ENCODE measurements at places on chromosomes 1 and 21.
A peak's percentile ranks its signal among the peaks of the same experiment; 100 is the strongest.

GRCh38 chr1:78715181-78715661 is 65.6 kb downstream of the IFI44 start:
- DNase-seq = no peak

GRCh38 chr1:66217021-66217420 is 316.9 kb upstream of the SGIP1 start:
- DNase-seq = peak; percentile 50

GRCh38 chr1:43779266-43779665 is 71.9 kb downstream of the ST3GAL3 start:
- no peak for DNase-seq

GRCh38 chr1:92464588-92465255 is 22.0 kb downstream of the GFI1 start:
- DNase-seq = no peak

DNA sequence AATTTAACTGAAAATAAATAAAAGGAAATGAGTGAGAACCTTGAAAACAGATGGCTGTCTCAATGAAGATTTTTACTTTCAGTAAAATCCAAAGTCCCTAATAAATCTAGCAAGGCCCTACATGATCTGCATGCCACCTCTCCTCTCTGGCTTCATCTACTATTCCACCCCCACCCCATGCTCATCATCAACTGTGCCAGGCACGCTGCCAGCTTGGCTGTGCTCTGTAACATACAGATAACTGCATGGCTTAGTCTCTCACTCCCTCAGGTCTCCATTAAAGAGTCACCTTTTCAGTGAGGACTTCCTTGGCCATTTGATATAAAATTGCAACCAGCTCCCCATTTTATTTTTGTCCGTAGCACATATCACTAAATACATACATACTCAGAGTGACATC is 26.7 kb downstream of the RGSL1 start:
- no peak for DNase-seq

- DNase-seq = no peak
Observed at GRCh38 chr1:20191266-20191825, 5.0 kb upstream of the PLA2G2C start.

DNA sequence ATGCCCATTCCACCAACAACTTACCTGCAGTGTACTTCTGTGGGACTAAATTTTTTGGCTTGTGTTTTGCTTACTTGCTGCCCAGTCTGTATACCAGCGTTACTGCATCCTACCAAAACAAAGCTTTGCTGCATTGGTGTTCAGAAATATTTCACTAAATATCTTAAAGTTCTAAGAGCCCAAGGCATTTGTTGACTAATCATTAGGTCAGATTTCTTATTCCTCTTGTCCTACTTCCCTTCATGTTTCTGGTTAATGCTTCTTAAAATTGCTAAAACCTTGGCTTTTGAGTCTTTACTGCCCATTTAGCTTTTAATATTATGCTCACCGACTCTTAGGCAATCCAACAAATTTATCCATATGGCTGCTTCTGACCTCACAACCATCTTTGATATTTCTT is 161.8 kb downstream of the DPYD start:
- no peak for DNase-seq

GRCh38 chr1:206909161-206909882 is 12.1 kb downstream of the IL24 start:
- DNase-seq = peak; percentile 44

DNA sequence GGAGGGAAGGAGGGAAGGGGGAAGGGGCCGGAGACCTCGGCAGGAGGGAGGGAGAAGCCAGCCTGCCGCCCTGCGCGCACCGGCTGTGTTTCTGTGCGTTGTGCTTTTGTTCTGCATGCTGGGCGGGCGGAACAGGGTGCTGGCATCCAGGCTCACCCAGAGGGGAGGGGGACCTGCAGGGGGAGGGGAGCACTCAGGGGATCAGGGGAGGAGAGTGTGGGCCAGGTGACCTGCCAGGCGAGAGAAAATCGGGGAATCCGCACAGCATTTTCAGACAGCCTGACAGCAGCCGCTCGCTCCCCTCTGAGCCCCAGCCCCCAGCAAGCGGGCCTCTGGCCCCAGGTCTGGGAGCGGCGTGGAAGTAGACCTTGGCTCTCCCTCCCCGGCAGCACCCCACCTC is 54.7 kb downstream of the RIPK4 start:
- DNase-seq = peak; percentile 24

DNA sequence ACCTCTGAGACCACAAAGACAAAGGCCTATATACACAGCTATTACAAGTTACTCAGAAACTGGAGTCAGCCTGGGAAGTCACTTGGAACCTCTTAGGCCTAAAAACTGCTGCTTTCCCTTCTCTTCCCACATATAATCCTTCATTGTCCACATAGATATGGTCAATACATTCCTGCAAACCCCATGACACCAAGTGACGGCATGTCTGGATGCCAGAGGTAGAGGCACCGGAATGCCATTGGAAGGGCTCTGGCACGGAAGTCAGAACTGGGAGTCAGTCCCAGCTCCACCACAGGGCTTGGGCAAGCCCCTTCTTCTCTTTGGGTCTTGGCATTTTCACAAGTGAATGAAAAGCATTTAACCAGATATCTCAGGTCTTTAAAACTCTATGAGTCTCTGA is 204.7 kb downstream of the MATN1 start:
- no peak for DNase-seq

DNA sequence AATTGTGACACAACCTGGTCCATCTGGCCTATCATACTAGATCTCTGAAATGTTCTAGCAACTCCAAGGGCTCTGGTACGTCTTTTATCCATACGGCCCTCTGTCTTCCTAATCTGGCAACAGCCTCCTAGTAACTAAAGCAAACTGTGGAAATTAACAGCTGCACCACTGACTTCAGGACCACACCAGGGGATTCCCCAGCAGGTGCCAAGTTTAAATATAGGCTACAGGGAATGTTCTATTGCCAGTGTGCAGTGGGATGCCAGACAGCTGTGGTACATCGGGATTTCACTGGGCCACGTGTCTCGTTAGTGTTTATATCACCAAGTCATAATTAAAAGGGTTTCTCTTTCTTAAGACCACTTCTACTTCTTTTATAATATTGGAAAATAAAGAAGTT is 94.3 kb downstream of the RGS2 start:
- DNase-seq = no peak

GRCh38 chr1:1290238-1290731 is 10.0 kb downstream of the SCNN1D start:
- DNase-seq = peak; percentile 80

DNA sequence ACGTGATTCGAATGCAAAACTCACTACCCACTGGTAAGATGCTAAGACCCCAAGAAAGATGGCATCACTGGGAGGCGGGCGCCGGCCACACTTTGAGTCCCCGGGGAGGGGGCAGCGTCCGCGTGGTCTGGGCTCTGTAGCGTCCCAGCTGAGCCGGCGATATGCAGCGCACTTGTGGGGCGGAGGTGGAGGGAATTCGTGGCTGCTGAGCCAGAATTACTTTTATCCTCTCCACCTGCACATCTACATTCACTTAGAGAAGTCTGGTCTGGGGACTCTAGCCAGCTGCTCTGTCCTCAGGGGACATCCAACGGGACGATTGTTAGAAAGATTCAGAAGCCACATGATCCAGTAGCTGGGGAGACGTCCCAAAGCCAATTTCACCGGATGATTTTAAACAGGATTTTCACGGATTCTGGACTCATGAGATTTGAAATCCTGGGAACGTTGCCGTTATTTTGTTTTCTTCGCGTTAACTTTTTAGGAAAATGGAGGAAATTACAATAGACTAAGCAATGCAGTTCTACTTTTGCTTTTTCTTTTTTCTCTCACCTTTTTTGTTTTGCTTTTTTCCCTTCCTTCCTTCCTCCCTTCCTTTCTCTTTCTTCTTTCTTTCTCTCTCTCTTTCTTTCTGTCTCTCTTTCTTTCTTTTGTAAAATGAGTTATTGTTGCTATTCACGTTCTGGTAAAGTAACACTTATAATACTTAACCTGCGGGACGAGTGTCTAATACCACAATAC is 1.3 kb downstream of the JAM2 start:
- DNase-seq = peak; percentile 61

DNA sequence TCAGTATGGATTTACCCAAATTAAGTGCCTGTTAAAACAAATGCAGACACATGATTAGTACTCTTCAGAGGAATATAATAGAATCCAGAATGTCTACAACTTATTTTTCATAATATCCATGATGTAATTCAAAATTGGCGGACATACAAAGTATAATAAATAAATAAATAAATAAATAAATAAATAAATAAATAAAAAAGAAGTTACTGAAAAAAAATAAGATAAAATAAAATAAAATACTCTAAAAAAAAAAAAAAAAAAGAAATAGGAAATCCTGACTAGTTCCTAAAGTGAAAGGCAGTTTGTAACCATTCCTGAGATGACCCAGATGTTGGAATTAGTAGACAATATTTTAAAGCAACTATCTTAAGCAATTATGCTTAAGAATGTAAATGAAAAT is 219.0 kb upstream of the SPAG17 start:
- no peak for DNase-seq

DNA sequence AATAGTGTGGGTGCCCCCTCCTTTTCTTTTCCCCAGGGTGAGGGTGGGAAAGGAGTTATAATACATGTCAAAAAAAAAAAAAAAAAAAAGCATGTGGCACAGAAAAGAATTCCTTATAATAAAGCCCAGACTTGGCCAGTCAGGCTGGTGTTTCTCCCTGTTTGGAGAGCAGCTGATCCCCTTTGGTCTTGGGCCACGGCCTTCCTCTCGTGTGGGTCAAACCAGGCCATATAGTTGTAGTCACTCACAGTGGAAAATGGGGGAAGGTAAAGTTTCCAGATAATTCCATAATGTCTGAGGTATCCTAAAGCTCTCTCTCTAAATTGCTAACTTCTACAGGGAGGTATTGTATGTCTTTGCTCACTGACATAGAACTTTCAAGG is 22.0 kb downstream of the CLIC6 start:
- DNase-seq = no peak

DNA sequence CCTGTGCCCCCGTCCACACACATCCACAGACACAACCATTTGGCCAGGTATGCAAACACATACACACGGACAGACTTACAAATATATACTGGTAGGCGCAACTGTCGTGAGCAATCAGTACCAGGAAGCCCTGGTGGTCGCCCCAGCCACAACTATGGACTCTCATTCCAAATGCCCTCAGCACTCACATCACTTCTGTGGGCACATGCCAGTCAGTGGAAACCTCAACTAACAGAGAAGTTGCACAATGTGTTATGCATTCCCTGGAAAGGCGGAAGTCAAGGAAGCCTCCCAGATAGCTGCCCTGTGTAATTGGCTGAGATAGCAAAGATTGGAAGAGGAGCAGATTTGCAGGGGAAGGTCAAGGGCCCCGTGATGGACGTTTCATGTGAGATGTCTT is 1.4 kb upstream of the HEYL start:
- peak; percentile 38 for DNase-seq

DNA sequence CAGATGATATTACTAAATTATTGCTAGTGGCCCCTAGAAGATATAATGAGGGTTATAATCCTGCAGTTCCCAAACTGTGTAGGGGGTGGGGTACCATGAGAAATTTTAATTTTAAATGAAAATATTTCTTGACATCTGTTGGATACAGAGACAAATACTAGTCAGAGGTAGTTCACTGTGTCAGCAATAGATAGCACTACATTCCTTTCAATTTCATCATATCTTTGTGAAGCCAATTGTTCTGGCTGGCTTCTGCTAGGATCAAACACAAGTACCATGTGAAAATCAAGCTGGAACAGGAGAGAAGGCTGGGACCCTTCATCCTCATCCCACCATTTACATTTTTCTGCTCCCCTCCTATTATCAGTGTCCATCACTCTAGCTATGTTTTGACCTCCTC is 208.1 kb downstream of the USH2A start:
- no peak for DNase-seq

- no peak for DNase-seq
Observed at GRCh38 chr1:54744696-54745095, 19.6 kb downstream of the PARS2 start.

DNA sequence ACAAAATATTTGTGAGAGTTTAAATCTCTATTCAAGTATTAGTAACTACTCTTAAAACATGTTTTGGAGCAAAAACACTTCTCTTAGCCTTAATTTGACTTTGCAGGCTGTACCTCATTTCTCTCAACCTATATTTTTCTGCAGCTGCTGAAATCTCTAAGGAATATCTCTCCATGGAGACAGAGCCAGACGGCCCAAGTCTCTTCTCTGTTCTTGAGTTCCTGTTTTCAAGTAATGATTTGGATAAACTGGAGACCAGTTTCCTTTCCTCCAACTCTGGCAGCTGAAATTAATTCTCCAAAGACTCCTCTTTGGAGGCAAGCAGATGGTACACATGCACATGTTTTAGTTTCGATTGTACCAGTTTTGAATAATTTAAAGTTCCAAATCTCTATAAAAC is 659.7 kb upstream of the NEGR1 start:
- DNase-seq = no peak

DNA sequence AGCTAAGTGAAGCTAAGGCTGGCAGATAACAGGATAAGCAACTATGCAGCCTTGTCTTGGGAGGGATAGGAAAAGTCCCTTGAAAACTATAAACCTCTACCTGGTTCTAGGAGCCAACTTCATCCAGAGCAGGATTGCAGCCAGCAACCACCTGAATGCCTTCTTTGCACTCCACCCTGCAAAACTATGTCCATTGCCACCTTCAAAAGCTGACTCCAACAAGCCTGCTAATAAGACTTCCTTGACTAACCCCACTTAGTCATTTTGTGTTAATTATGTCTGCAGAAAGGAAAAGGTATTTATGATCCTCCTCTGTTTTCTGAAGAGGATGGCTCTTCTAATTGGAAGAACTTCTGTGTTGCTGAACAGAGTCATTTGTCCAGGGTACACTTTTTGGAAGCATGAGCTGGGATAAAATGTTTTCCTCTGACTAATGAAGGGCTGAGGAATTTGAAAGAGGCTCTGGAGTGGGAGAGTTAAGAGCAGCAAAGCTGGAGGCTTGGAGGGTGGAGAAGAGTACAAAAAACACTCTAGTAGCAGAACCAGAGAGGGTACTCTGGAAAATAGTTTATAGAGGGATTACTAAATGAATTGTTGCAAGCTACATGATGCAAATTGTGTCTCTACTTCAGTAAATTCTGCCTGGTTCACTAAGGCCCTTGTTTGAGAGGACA is 9.6 kb upstream of the RIMKLA start:
- DNase-seq = no peak

DNA sequence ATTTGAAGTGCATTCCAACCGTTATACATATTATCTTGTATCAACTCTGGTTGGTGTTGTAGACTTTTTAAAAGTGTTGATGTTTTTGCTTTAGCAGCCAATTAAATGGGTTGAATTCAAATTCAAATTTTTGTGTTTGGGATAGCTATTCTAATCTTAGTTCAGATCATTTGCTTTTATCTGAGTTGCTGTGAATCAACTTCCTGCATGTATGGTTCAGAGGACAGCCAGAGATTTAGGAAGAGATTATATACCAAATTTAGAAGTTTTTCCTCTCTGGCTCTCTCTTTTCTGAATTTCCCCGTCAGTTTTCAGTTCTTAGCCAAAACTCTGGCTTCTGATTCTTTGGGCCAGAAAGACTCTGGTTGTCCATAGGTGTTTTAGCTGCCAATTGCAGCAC is 415.5 kb downstream of the NUF2 start:
- DNase-seq = no peak
